Osteocyte (in vitro differentiated cells): ENCODE measurements at places on chromosomes 12 and 14.

DNA sequence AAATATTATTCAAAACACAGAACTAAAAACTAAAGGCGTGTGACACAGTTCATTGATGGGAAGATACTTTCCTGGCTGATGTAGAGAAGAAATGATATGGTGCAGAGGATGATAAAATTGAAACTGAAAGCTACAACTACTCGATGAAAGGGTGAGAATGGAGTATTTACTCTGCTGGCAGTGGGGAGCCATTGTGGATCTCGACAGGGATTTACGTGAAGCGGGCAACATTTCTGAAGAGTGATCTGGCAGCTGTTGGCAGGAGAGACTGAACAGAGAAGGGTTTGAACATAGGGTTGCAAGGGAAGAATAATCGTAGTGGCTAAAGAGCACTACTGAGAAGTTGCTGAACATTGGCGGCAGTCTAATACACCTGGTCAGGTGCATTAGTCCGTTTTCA, 464.9 kb downstream of the PDZRN4 start:
- no peak for DNase-seq

DNA sequence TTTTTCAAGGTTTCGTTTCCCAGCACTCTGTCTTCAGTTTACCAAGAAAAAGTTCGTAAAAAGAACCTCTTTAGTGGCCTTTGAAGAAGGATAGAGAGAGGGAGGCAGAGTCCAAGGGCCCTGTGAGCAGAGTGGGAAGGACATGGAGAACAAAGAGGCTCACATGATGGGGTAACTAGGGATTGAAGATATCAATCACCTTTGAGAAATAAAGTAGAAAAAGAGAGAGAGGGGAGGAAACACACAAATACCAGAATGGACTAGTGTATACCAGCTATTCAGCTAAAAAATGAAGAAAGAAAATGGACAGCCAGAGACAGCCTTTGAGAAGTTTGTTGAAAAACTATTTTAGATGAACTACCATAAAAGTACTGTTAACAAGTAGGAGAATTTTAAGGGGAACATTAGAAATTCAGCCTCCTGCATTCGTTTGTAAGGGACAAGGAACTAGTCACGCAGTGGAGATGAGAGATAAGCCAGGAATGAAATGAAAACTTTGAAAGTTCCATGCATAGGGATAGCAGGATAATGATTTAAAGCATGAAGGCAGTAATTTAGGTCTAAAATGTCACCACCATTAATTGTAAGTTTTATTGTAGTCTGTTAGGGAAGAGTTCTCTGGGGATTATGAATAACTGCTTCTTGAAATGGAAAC, 82.1 kb downstream of the SPTSSA start:
- DNase-seq = no peak

DNA sequence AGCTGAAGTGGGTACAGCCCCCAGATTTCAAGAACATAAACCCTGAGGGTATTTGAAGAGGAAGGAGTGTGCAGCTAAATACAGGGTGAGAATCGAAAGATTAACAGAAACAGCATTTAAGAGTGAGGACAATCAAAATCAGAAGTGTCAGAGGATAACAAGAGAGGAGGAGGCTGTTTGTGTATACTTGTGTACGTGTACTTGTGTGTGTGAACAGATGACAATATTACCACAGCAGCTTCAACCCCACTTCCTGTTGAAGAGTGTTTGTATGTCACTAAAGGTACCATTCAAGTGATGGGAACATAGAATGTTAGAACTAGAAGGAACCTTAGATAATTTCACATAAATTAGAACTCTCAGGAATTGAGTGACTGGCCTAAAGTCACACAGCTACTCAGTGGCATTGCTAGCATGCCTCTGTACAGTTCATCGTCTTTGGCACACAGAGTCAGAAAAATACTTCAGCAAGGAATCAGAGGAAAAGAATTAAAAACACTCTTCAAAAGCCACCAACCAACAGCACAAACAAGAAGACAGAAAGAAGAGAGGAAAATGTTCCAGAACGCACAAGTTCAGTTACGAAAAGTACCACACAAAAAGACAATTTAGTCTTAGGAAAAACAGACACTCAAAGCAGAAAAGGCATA, 164.3 kb upstream of the BCL2L14 start:
- no peak for DNase-seq

GRCh38 chr12:108665608-108666202, 32.0 kb upstream of the SELPLG start:
- no peak for DNase-seq

- no peak for DNase-seq
Measured at GRCh38 chr14:22821193-22822015, 6.2 kb upstream of the SLC7A7 start.

DNA sequence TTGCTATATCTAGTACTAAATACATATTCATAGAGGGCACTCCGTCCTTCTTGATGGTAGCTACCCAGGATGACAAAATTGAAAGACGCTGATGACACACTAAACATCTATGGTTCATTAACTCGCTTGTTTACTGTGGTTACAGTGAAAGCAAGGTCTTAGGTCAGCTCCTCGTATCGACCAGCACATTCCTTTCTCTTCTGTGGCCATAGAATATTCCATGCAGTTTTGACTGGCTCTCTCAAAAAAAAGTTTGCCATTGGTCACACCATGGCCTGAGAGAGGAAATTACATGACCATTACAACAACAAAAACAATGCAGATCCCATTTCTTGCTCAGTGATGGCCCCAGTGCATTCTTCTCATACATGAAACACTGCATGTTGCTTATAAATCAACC, 411.4 kb upstream of the SOX5 start:
- DNase-seq = no peak
